ENCODE measurements at places on chromosomes 16 and 17. TPM values are rescaled to one million over a fixed set of nuclear protein-coding genes. Genes with fewer than 3 reads are reported as not detected.

Gene KRTAP4-9
- not detected for total RNA-seq

Gene CCL16
- total RNA-seq = 0.58 TPM

Gene CFAP119
- total RNA-seq = 5.5 TPM

Gene TMEM132E
- 0.23 TPM for total RNA-seq

GRCh38 chr17:58252141-58252540, 13.8 kb downstream of the LPO start:
- H3K27ac ChIP-seq = no peak overlapping the region
- peaks cover 7% of the 10 kb centered on the region for H3K4me1 ChIP-seq
- H3K27me3 ChIP-seq = peaks cover 21% of the 10 kb centered on the region
- no peak for DNase-seq
- no peak overlapping the region for H3K4me3 ChIP-seq

DNA sequence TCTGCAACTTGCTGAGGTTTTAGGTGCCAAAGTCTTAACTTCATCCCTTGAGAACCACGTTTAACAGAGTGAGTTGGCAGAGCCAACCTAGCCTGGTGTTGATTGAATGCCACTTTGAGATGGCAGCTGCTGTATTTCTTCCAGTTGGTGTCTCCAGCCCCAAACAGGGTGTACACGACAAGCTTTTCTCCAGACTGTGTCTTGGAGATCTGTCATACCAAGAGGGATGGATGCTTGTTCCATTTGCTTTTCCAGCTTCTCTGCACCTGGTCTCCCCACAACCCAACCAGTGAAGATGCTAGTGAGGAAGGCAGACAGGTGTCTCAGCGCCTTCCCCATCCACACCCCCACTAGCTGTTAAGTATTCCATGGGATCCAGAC, 141.1 kb upstream of the HS3ST2 start:
- no peak overlapping the region for H3K27ac ChIP-seq
- H3K4me3 ChIP-seq = no peak overlapping the region
- H3K36me3 ChIP-seq = no peaks in the 10 kb centered on the region
- H3K4me1 ChIP-seq = no peaks in the 10 kb centered on the region

GRCh38 chr17:27354051-27354490, 60.2 kb downstream of the WSB1 start:
- H3K27me3 ChIP-seq = no peaks in the 10 kb centered on the region
- no peaks in the 10 kb centered on the region for H3K36me3 ChIP-seq
- peak overlapping the region; percentile 69 for H3K4me3 ChIP-seq
- H3K27ac ChIP-seq = peak overlapping the region; percentile 97
- peak; percentile 71 for DNase-seq
- peaks cover 15% of the 10 kb centered on the region for H3K4me1 ChIP-seq

DNA sequence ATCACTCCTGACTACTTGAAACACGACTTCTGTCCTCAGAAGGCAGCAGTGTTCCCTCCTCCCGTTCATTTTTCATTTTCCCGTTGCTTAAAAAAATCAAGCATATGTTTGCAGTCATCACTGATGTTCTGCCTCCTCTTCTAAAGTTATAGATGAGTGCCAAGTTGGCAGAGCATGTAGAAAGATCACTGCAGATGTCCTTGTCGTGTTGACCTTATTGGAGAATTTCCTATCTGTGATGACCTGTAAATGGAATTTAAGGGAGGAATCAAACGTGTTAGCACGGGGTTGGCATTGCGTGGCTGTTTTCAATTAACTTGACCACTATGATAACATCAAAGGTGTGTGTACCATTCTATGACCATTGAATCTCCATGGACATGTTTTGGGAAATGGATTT, 396.7 kb downstream of the WWOX start:
- DNase-seq = no peak
- no peaks in the 10 kb centered on the region for H3K36me3 ChIP-seq
- H3K4me1 ChIP-seq = no peaks in the 10 kb centered on the region
- H3K4me3 ChIP-seq = no peak overlapping the region
- H3K27me3 ChIP-seq = no peaks in the 10 kb centered on the region
- no peak overlapping the region for H3K27ac ChIP-seq

- peaks cover 15% of the 10 kb centered on the region for H3K36me3 ChIP-seq
- DNase-seq = peak; percentile 91
- no peaks in the 10 kb centered on the region for H3K27me3 ChIP-seq
- peak overlapping the region; percentile 56 for H3K4me3 ChIP-seq
Measured at GRCh38 chr16:31487720-31488467, 5.0 kb downstream of the SLC5A2 start.

GRCh38 chr17:42484304-42484703, 25.6 kb downstream of the ATP6V0A1 start:
- H3K4me1 ChIP-seq = no peaks in the 10 kb centered on the region
- no peak for DNase-seq
- H3K4me3 ChIP-seq = no peak overlapping the region
- H3K27ac ChIP-seq = no peak overlapping the region
- H3K36me3 ChIP-seq = peaks cover 98% of the 10 kb centered on the region

- H3K4me1 ChIP-seq = peaks cover 27% of the 10 kb centered on the region
- H3K36me3 ChIP-seq = no peaks in the 10 kb centered on the region
- no peaks in the 10 kb centered on the region for H3K27me3 ChIP-seq
- H3K27ac ChIP-seq = no peak overlapping the region
- no peak for DNase-seq
Measured at GRCh38 chr17:20066253-20066652, 57.1 kb downstream of the SPECC1 start.

- H3K36me3 ChIP-seq = peaks cover 31% of the 10 kb centered on the region
- no peak overlapping the region for H3K27ac ChIP-seq
- DNase-seq = no peak
- no peaks in the 10 kb centered on the region for H3K27me3 ChIP-seq
- H3K4me1 ChIP-seq = no peaks in the 10 kb centered on the region
Measured at GRCh38 chr17:59389066-59389465, 57.6 kb downstream of the YPEL2 start.

GRCh38 chr16:26987597-26988010, 79.1 kb upstream of the C16orf82 start:
- H3K4me3 ChIP-seq = no peak overlapping the region
- DNase-seq = no peak
- no peaks in the 10 kb centered on the region for H3K36me3 ChIP-seq
- H3K27ac ChIP-seq = no peak overlapping the region

- H3K27ac ChIP-seq = peak overlapping the region; percentile 97
- H3K4me3 ChIP-seq = peak overlapping the region; percentile 85
- peak; percentile 85 for DNase-seq
- H3K36me3 ChIP-seq = peaks cover 13% of the 10 kb centered on the region
- H3K27me3 ChIP-seq = no peaks in the 10 kb centered on the region
Measured at GRCh38 chr16:19114359-19115147, 789 bp downstream of the ITPRIPL2 start.

DNA sequence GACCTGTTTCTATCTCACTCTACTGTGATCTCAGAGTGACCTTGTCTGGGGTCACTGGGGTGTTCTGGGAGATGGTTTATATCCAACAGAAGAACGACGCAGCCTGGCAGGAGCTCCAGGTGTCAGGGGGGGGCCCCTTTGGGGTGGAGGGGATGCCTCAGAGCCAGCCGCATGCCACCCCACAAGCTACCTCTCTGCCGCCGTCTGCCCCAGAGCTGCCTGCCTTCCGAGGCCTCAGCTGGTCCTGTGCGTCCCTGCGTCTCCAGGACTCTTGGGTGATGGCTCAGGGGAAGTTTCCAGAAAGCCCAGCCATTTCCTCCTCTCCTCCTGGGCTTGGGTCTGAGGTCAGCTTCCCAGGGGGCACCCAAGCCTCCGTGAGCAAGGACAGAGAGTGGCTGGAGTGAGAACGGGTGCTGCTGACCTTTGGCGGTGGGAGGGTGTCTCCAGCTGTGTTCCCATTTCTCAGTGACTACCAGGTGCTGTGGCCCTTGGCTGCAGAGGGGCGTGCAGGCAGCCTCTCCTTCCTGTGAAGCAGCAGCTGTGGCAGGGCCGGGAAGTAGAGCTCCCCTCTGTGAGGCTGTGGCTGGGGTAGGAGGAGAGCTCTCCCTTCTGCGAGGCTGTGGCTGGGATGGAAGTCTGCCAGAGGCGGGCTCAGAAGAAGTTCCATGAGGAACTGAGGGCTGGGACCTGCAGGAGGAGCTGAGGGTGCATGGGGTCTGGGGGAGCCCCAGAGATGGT, 19.8 kb downstream of the JPH3 start:
- H3K27ac ChIP-seq = no peak overlapping the region
- no peak for DNase-seq
- no peaks in the 10 kb centered on the region for H3K36me3 ChIP-seq

DNA sequence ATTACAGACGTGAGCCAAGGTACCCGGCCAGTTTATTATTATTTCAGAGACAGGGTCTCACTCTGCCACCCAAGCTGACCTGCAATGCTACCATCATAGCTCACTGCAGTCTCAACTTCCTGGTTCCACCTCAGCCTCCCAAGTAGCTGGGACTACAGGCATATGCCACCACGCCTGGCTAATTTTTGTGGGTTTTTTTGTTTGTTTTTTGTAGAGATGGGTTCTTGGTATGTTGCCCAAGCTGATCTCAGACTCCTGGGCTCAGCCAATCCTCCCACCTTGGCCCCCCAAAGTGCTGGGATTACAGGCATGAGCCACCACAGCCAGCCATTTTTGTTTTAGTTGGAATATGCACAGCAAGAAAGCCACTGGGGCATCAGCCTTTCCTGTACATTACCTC, 115.7 kb downstream of the MRM1 start:
- H3K36me3 ChIP-seq = no peaks in the 10 kb centered on the region
- H3K4me1 ChIP-seq = peaks cover 7% of the 10 kb centered on the region
- peaks cover 13% of the 10 kb centered on the region for H3K27me3 ChIP-seq
- H3K27ac ChIP-seq = no peak overlapping the region
- no peak for DNase-seq

DNA sequence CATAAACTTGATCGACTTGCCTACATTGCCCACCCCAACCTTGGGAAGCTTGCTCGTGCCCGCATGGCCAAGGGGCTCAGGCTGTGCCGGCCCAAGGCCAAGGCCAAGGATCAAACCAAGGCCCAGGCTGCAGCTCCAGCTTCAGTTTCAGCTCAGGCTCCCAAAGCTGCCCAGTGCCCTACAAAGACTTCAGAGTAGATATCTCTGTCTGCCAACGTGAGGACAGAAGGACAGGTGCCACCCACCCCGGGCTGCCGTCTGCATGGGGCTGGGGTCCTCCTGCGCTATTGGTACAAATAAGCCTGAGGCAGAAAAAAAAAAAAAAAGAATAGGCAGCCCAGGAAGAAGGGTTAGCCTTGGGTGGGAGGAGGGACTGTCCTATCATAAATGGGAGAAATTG, 37.1 kb downstream of the DNAH2 start:
- DNase-seq = no peak
- H3K4me3 ChIP-seq = no peak overlapping the region
- H3K27me3 ChIP-seq = no peaks in the 10 kb centered on the region
- H3K4me1 ChIP-seq = no peaks in the 10 kb centered on the region

DNA sequence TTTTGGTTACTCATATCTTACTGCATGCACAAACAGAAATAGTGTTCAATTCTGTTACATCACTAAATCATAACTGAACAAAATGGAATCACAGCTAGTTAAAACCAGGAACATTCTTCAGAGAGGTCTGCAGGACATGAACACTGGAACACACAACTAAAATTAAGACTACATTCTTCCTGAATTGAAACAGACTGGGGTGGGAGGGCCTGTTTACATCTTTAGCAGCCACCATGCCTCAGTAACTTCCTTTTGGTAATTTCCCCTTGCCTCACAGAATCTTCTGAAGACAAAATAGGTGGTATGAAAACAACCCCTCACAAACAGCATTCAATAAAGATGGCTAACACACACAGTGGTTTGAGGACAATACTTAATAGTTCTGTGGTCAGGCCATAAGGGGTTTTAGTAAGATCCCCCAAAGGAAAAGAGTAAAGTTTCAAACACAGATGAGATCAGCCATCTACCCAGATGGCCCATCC, 6.5 kb downstream of the MARF1 start:
- H3K27me3 ChIP-seq = no peaks in the 10 kb centered on the region
- no peak overlapping the region for H3K27ac ChIP-seq
- peaks cover 75% of the 10 kb centered on the region for H3K36me3 ChIP-seq
- DNase-seq = no peak
- no peak overlapping the region for H3K4me3 ChIP-seq
- peaks cover 11% of the 10 kb centered on the region for H3K4me1 ChIP-seq

DNA sequence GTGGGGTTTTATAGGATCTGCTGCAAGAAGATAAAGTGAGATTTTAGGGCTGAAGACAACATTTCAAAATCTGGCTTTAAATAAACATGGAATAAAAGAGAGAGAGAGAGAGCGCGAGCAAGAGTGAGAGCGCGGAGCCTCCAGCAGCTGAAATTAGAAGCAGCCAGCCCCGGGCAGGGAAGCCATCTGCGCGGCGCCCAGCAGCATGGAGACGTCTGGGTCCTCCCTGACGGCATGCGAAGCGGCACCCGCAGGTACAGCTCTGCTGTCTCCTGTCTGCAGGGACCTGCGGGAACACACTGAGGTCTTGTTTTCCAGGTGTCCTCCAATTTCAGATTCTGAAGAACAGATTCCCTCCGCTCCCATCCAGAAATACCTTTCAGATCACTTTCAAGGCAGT, 7.9 kb upstream of the BAIAP2 start:
- H3K4me3 ChIP-seq = no peak overlapping the region
- H3K4me1 ChIP-seq = peaks cover 53% of the 10 kb centered on the region
- no peaks in the 10 kb centered on the region for H3K27me3 ChIP-seq

DNA sequence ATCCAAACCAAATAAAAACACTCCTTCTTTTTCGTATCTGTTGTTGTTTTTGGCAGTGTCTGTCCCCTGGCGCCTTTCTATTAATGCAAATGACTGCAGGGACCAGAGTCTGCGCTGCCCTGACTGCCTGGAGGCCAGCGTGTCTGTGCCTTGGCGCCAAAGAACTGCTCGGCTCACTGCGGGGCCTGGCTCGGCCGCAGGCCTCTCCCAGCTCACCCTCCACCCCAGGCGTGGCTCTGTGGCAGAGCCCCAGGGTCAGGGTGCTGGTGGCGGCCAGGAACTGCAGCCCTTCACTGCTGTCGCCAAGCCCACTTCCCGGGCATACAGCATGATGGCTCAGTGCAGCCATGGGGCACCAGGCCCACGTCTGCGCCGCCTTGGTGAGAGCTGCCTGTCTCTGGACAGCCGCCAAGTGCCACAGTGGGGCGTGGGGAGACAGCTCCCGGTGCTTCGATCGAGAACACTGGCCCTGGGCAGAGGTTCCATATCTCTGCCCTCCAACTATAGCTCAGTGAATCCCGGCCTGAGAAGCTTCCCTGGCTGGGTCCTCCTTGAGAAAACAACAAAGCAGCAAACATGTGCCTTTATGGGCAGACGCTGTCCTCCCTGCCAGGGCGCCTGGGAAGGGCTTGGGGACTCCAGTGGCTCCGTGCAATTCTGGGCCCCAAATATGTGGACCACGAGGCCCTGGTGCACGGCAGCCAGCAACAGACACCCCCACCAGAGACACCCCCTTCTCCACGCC, 11.1 kb downstream of the CANT1 start:
- H3K27me3 ChIP-seq = no peaks in the 10 kb centered on the region
- DNase-seq = peak; percentile 73
- H3K27ac ChIP-seq = peak overlapping the region; percentile 11
- H3K4me1 ChIP-seq = peaks cover 9% of the 10 kb centered on the region

- DNase-seq = no peak
- H3K27me3 ChIP-seq = no peaks in the 10 kb centered on the region
- no peaks in the 10 kb centered on the region for H3K4me1 ChIP-seq
- no peak overlapping the region for H3K4me3 ChIP-seq
- H3K36me3 ChIP-seq = no peaks in the 10 kb centered on the region
Measured at GRCh38 chr16:990516-991291, 9.1 kb downstream of the SOX8 start.

GRCh38 chr17:50831471-50831928, 3.9 kb upstream of the WFIKKN2 start:
- H3K27me3 ChIP-seq = no peaks in the 10 kb centered on the region
- H3K36me3 ChIP-seq = no peaks in the 10 kb centered on the region
- peaks cover 9% of the 10 kb centered on the region for H3K4me1 ChIP-seq
- DNase-seq = no peak
- H3K27ac ChIP-seq = no peak overlapping the region
